ENCODE measurements at places on chromosomes 3 and 15.

- no peak for DNase-seq
Measured at GRCh38 chr3:156795890-156796481, 30.2 kb upstream of the LEKR1 start.

DNA sequence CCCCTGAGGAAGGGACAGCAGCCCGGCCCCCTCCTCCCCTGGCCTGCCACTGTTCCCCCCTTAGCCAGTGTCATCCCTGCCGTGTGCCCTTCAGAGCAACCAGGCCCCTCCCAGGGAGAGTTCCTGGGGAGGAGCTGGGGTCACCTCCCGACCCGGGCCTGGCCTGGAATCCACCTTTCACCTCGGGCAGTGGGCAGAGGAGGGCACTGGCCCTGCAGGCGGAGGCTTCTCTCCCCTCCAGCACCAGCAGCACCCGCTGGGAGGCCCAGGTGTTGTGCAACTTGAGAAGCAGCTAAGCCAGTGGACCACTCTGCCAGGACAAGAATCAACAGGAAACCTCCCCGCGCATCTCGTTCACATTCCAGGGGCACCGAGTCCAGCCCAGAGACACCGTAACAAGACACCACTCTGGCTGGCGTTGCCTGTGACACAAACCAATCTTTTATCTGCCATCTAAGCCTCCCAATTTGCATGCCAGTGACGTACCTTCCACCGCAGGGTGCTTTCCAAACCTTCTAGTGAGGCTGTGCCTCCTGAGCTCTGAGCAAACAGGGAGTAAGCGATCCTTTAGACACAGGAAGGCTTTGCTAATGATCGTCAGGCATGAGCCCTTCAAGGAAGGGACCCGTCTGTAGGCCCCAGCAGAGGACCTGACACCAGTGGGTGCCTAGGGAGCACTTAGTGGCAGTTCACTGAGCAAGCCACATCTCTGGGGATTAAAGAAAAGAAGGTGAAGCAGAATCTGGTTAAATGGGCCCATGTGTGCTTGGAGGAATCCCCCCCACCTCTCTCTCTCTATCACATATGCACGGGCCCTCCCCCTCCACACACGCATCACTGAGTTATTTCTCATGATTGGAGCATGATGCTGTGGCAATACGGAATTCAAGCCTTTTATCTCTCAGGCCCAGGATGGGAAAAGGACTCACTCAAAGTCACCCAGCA lies 98.9 kb upstream of the TLE3 start:
- DNase-seq = peak; percentile 92

DNA sequence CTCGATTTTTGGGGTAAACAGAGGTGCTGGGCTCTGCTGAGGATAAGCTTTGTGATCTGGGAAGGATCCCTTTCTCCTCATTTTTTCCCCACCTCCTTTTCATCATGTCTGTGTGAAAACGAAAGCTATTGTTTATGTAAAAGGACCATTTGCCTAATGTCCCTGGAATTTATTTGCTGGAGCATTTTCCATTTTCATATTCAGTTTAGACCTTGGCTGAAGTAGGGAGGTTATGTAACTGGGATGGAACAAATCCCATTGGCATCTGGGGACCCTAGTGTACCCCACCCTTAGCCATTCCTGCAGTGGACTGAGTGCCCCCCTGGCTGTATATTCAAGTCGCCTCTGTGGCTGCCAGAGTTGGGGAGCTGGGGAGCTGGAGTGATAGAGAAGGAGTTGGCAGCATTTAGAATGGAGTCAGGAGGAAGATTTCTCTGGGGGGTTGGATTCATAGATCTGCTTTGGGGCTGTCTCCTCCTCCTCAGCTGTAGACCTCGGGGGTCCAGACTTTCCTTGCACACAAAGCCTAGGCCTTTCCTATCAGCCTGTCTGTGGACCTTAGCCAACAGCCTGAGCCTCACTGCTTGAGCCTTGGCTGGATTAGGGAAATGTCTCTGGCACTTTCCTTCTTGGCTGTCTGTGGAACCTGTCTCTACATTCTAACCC lies 270.4 kb upstream of the CTDSPL start:
- DNase-seq = no peak

GRCh38 chr3:170734043-170734734 lies 135.8 kb downstream of the RPL22L1 start:
- DNase-seq = no peak

DNA sequence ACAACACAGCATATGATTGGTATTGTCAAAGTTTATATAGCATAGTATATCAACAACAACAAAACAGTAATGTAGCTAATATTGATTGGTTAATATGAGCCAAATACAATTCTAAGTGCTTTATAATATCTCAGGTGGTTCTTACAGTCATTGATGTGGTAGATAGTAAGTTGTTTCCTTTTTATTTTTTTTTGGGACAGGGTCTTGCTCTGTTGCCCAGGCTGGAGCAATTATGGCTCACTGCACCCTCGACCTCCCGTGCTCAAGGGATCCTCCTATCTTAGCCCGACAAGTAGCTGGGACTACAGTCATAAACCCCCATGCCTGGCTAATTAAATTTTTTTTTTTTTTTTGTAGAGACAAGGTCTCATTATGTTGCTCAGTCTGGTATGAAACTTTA lies 2.7 kb downstream of the RNF13 start:
- DNase-seq = no peak

GRCh38 chr15:85329561-85330422 lies 50.6 kb upstream of the AKAP13 start:
- DNase-seq = no peak

DNA sequence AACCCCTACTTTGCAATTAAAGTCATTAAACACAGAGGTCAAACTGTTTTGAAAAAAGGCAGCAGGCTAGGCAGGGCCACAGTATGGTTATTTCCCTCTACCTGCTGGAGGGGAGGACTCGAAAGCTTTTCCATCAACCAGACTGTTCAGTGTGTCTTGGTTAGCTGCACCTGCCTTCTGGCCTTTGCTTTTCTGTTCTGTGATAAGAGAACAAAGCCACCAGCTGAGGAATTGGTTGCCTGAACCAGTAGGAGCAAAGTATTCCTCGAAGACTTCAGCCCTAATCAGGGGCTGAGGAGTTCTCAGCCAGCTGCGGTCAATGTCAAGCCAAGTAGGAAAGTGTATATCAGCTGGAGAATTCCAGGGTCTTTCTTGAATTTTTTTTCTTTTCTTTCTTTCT lies 132.5 kb downstream of the SOX2 start:
- no peak for DNase-seq

DNA sequence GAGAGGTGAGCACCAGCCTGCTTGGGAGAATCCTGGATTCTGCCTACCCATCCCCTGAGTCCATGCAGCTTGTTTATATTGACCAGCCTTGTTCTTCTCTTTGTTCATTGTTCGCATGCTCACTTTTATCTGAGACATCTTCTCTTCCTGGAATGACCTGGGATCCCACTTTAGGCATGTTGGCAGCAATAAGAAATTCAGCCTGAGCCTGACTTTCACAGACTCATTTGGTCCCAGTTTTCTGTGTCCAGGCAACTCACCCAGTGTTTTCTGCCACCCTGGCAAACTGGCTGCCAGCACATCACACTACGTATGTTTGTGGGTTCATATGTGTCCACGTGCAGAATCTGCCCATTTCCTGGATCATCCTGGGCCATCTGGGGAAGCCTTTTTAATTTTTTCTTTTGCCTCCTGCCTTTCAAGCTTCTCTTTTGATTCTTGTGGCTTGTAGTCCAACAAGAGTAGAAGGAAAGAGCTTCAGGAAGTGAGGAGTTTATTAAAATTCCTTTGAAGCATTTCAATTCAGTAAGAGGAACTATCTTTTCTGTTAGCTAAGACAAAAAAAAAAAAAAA lies 199.9 kb downstream of the FNDC3B start:
- DNase-seq = no peak

Measured in NCI-H510A treated with DMSO at 0.1 percent for 48 hours (cell line).